ENCODE measurements at places on chromosomes 1 and 21.

DNA sequence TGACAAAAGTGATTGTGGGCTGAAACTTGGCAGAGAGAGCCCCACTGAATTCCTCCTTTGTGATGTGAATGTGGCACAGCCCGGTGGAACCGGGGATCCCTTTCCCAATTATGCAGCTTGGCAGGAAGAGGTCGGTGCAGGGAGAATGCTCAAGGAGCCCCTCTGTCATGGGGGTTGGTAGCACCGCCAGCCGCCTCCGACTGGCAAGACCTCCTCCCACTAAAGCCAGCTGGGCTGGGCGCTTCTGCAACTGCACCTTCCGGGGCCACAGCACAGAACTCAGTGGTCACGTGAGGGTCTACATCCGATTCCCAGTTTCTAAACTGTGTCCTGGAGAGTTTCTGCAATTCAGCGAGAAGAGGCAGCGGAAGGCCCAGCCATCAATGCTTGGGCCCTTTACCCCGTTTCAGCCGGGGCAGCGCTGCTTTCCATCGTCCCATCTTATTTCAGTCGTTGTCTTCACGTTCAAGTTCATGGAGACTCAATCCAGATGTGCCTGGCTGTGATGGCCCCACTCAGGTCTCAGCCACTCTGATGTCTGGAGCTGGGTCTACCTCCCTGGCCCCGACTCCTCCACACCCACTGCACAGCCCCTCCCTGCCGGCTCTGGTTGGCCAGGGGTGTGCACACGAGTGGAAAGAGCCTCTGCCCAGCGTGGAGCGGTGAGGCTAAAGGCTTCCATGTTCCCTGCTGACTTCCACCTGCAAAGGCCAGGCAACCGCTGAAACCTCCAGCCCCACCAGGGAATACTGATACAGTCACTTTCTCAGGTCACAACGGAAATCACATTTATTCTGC is 39.8 kb upstream of the FHAD1 start:
- no peak for DNase-seq
- H3K4me1 ChIP-seq, result no peaks in the 10 kb centered on the region
- no peaks in the 10 kb centered on the region for H3K27me3 ChIP-seq
- H3K36me3 ChIP-seq, result no peaks in the 10 kb centered on the region

GRCh38 chr1:63413394-63413793 is 46.0 kb downstream of the ALG6 start:
- H3K4me3 ChIP-seq, result no peak overlapping the region
- DNase-seq, result no peak
- H3K27ac ChIP-seq, result no peak overlapping the region
- H3K36me3 ChIP-seq, result peaks cover 45% of the 10 kb centered on the region
- H3K27me3 ChIP-seq, result no peaks in the 10 kb centered on the region

DNA sequence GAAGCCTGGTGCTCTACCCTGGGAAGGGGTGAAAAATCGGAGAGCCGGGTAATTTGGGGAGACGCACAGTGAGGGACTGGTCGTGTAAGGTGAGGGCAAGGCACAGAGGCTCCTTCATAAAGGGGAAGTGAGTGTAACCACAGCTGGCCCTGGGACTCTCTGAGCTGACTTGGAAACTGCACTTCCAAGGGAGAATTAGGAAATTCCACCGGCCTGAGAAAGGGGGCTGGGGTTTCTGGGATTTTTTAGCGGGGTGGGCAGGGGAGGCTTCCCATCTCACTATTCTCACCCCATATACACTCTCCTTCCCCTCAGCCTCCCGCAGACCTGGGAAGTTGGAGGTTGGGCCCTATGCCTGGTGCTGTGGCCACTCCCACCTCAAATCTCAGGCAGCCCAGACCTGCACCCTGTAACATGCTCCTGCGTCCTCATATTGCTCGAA is 88.3 kb upstream of the IPO9 start:
- H3K4me3 ChIP-seq, result peak overlapping the region; percentile 91
- H3K27ac ChIP-seq, result peak overlapping the region; percentile 93
- H3K27me3 ChIP-seq, result no peaks in the 10 kb centered on the region
- H3K4me1 ChIP-seq, result peaks cover 54% of the 10 kb centered on the region
- peaks cover 8% of the 10 kb centered on the region for H3K36me3 ChIP-seq
- no peak for DNase-seq

DNA sequence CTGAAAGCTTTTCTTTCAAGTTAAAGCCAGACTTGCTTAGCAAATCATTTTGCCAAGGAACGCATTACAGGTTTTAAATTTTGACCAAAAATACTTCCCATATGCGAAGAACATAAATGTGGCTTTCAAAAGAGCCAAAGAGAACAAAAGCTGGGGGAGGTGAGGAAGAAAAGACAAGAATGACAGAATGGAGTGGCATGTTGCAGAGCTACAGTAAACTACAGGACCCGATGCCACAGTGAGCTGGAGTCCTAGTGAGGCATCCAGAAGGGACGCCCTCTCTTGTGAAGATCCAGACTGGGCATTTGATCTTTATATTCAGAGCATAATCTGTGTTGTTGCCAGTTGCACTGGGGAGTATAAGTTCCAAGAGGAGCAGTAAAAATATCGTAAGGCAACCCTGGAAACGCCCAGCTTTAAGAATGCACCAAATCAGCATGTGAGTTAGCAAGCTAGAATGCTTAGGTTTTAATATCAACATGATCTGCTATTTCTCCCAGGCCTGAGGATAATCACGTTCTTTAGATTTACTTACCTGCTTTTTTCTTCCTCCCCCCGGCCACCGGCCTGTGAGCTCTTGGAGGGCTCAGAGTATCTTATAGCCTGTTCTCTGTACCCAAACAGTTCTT is 48.4 kb upstream of the HOOK1 start:
- no peak for DNase-seq
- no peak overlapping the region for H3K27ac ChIP-seq
- H3K36me3 ChIP-seq, result no peaks in the 10 kb centered on the region
- H3K4me1 ChIP-seq, result peaks cover 5% of the 10 kb centered on the region
- H3K27me3 ChIP-seq, result no peaks in the 10 kb centered on the region
- H3K4me3 ChIP-seq, result no peak overlapping the region

DNA sequence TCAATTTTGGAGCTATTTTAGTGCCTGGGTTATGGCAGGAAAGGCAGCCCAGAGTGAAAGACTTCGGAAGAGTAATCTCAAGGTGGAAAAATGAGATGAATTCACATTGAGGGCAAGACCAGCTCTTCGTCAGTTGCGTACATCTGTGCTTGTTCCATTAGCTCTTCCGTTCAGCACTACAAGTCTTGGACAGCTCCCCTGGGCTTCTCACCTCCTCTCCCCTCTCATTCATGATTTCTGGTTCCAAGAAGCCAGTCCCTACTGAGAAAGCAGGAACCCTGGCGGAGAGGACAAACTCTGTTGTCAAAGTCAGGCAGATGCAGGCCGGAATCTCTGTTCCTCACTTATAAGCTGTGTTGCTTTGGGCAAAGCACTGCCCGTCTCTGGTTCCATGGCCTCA is 76.5 kb downstream of the ACTL8 start:
- H3K27ac ChIP-seq, result no peak overlapping the region
- no peaks in the 10 kb centered on the region for H3K27me3 ChIP-seq
- no peak for DNase-seq
- no peaks in the 10 kb centered on the region for H3K4me1 ChIP-seq
- no peaks in the 10 kb centered on the region for H3K36me3 ChIP-seq
